ENCODE measurements at places on chromosomes 12 and 14.

DNA sequence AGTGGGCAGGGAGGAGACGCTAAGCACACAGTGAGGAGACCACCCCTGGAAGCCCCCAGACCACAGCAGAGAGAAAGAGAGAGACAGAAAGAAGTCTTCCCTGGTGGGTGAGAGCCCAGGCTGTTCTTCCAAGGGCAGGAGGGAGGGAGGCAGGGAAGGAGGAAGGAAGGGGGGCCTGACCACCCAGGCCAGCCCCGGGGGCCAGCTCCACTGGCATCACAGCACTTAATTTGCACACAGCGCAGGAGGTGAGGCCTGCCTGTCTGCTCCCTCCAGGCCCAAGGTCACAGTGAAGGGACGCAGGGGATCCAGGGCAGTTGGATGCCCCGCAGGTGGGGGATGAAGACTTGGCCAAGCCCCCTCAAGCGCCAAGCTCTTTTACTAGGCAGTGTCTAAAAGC lies 141.9 kb upstream of the C14orf180 start:
- no peak for DNase-seq

GRCh38 chr14:23009939-23010726 lies at the start of gene C14orf93:
C14orf93 (minus strand) TSS chr14:23010143; CDS start chr14:22999023, 11,120 bp downstream.
- no peak for DNase-seq

DNA sequence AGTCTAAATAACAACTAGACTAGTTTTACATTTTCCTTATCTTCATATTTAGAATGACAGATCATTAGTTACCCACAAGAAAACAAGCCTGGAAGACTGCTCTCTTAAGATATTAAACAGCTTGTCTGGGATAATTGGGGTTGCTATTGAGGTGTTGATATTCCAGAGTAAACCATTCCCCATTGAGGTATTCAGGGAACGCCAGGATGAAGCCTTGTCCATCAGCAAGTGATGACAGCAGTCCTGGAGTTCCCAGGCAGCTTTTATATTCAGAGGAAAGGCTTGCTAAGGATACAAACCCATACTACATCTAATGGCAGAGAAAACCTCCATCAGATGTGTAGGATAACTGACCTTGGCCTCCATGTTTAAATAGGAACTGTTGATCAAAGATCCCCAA lies 168.4 kb downstream of the MSRB3 start:
- DNase-seq, result no peak

- no peak for DNase-seq
These were observed 269.5 kb downstream of the FBXL14 start for GRCh38 chr12:1324910-1325309.

DNA sequence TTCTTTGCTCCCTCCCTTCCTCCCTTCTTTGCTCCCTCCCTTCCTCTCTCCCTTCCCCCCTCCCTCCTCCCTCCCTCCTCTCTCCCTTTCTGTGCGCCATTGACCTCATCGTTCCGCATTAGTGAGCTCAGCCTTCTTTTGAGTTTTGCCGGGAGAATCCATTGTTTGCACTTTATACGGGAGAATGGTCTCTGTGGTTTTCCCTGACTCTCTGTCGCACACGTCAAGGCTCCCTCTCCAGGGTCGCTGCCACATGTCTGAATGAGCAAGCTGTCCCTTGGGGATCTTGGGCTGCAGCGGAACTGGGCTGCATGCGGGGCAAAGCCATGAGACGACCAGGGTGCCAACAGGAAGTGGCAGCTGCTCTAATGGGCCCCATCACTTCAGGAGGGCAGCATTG lies 118.5 kb downstream of the GLT1D1 start:
- no peak for DNase-seq

DNA sequence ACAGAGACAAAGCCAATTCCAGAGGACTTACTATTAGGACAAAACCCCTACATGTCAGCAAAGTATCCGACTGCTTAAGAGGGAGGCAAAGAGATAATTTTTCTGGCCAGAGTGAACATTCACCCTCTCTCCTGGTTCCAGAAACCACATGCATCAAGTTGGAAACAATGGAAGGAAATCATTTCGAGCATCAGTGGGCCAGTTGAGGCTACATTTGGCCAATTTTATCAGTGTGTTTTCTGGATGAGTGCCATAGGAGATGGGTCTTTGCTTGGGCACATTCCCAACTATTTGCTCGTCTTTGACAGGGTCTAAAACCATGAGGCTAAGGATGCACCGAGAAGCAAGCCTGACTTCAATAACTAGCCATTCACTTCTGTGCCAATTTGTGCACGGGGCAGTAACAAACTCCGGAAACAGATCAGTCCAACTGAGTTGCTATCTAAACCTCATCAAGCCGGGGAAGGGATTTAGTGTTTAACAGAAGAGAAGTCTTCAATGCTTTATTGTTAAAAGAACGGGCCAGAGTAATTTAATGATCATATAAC lies 17.4 kb downstream of the EGLN3 start:
- no peak for DNase-seq

GRCh38 chr12:1995205-1995896 lies 8.9 kb downstream of the DCP1B start:
- peak; percentile 30 for DNase-seq

DNA sequence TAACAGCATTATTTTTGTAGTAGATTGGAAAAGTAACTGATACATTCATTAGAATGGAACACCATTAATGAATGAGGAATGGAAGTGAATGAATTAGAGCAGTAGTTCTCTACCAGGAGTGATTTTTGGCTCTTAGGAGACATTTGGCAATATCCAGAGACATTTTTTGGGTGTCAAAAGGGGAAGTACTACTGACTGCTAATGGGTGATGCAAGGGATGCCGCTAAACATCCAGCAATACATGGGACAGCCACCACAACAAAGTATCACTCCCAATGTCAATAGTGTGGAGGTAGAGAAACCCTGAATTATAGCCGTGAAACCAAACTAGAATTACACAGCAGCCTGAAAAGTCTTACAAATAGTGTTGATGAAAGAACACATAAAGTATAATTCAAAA lies 1.5 kb downstream of the CHURC1 start:
- no peak for DNase-seq

DNA sequence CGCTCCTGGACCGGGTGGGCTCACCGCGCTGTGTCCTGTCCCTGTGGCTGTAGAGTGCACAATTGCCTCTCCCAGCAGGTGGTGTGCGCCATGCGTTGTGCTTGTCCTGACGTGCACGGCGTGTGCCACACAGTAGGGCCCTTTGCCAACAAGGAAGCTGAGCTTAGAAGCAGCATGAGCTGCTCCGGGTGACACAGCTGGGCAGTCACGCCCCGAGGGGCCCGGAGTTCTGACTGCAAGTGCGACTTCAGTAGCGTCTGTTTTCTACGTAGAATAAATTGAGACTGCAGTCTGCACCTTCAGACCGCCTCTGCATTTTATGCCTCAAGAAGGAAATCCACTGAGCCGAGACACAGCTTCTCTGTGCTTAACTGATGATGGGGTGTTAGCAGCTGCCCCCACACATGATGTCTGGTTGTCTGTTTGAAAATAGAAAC lies 81.6 kb downstream of the ADGRD1 start:
- no peak for DNase-seq

- DNase-seq, result no peak
These were observed 862 bp downstream of the KLRB1 start for GRCh38 chr12:9606736-9607372.

DNA sequence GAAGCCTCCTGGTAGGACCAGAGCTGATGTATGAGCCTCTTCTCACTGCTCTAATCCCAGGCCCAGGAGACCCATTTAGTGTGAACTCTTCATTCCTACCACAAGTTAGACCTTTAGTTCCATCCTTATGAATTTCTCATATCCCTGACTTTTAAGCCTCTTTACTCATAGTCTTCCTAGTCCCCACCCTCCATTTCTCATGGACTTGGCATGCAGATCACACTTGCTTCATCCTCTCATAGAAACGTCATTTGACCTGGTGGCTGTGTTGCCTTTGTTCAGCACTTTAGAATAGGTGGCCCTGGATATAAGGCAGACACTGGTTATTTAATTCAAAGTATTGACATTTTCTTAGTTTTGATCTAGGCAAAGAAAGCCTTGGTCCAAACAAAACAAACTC lies 99.5 kb downstream of the SLC16A7 start:
- no peak for DNase-seq

DNA sequence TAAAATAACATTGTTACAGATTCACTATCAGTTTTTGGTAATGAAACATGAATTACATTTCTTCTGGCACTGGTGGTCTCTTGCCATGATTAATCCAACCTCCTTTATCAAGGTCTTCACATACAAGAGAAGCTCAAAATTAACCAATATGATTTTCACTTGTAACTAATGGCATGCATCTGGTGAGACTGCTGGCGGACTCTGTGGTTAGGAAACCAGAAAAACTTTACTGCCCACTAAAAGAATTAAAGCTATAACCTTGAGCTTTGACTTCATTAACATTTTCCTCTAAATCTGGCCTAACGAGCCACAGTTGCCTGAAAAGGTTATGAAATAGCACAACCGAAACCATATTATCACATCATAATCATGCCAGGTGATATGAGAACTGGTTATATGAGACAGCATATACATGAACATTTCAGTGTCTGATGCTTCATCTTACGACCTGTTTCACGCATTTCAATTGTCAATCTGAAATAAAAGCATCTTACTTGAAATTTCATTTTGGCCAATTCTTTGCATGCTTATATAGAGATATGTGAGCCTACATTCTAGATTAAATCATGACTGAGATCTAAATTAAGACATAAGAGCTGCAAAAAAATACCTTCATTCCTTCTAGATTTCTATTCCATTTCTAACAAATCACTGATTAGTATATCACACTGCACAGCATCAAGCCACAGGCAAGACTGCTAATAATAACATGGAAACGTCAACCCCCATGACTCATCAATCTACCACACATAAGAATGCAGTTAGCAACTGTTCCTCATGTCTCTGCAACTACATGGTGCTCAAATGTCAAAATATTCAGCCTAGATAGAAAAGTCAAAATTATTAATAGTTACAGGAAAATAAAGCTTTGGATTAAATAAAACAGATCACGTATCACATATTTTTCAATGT lies 89.3 kb downstream of the OSBPL8 start:
- DNase-seq, result peak; percentile 25

DNA sequence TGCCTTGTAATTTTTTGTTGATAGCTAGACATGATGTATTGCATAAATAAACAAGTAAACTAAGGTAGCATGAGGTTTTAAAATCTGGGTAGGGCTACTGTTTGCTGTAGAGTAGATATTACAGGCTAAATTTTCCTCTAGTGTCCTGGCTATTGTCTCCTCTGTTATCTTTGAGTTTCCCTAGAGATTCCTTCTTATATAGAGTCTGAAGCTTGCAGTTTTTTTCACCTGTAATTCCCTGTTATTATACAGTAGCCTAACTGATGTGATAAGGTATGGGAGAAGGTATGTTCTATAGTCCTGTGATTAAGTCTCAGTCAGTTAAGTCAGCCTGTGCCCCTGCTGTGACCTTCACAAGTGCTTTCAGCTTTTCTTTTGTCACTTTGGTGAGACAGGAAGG lies 9.5 kb downstream of the ETFBKMT start:
- DNase-seq, result no peak

DNA sequence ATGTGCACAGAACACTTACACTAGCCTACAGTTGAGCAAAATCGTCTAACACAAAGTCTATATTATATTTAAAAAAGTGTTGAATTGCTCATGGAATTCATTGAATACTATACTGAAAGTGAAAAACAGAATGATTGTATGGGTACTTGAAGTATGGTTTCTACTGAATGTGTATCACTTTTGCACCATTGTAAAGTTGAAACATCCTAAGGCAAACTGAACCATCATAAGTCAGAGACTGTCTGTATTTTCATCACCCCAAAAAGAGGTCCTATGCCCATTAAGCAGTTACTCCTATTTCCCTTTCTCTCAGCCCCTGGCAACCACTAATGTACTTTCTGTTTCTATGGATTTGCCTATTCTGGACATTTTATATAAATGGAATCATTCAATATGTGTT lies 4.4 kb upstream of the AMIGO2 start:
- DNase-seq, result no peak

GRCh38 chr12:46292754-46293402 lies 24.0 kb upstream of the SLC38A1 start:
- no peak for DNase-seq

GRCh38 chr12:124757329-124757728 lies 106.3 kb downstream of the SCARB1 start:
- DNase-seq, result no peak

- no peak for DNase-seq
These were observed 1.1 kb upstream of the C14orf132 start for GRCh38 chr14:96037891-96038557.

DNA sequence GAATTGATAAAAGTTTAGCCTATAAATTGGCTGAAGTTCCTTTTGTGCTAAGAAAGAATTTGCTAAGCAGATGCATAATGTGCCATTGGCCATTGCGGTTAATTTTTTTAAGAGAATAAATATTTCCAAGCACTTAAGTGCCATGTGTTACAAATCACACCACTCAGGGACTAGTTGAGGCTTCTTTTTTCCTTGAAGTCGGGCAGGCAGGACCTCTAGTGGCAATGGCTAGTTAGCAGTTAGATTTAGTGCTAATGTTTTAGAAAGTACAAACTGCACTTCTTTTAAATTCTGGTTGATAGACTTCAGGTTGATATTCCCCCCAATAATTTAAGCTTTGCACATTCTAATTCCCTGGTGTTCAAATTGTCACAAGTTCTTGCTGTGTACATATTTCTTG lies 294.3 kb downstream of the APAF1 start:
- no peak for DNase-seq

DNA sequence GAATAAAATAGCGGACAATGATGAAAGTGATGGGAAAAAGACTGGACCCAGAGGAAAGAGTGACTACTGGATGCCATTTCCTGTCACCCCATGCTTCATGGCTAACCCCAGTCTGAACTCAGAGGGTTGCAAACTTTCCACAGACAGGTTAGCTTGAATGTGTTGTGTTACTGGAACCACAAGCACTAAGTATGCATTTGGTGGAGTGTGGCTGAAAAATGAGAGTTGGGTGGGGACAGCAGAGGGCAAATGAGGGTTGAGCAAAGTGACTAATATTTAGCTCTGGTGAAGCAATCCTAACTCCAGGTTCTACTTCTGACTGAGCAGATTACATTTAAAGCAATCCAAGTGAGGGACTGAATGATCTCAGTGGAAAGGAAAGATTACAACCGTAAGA lies 1.6 kb downstream of the SLC16A7 start:
- DNase-seq, result peak; percentile 75

GRCh38 chr14:102646615-102647014 lies 54.2 kb downstream of the RCOR1 start:
- DNase-seq, result no peak

GRCh38 chr14:84750763-84751554 lies 779.0 kb upstream of the FLRT2 start:
- DNase-seq, result no peak

GRCh38 chr12:10364815-10365622 lies 24.8 kb downstream of the KLRK1 start:
- DNase-seq, result peak; percentile 53

GRCh38 chr14:34676516-34677211 lies 37.7 kb downstream of the CFL2 start:
- DNase-seq, result no peak
